Thoracic aorta (tissue), 2 donors: ENCODE measurements at places on chromosomes 6 and 20. TPM values are rescaled to one million over a fixed set of nuclear protein-coding genes. Genes with fewer than 3 reads are reported as not detected.

DNA sequence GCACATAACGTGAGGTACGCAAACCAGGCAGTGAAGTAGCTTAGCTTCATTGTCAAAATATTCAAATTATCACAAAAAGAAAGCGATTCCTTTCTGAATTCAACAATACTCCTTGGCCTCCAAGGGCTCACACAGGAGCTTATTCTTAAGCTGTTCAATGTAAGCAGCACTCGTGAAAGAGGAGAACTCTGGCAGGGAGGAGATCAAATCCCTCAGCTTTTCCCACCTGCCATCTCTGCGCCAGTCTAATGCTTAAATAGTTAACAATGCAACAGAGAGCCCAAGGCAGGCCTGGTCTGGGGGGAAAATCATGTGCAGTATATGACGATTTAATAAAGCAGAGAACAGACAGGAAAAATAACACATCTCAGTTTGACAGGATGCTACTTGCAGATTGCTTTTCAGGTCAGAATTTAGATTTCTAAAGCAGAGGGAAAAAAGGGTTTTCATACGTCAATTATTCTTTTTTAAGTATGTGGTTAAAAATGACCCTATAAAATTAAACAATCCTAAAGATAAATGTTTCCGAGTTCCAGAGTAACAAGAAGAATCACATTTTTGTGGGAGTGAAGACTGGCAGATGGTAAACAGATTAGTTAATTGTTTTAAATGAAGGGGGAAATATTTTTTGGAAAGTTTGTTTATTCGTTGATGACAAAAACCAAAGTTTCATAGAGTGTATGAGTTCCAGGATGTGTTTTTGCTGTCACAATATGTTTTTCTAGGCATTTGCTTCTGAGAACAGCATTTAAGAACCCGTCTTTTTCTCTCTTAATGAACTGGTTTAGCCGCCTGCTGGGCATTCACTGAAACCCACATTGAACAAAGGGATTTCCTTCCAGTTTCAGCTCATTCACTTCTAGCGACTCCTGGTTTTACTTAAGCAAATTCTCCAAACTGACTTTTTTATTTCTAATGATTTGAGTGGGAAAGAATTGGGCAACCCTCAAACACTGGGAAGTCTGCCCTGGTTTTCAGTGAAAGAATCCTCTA is 45.9 kb downstream of the PLAGL1 start:
- H3K27me3 ChIP-seq = no peaks in the 10 kb centered on the region
- no peaks in the 10 kb centered on the region for H3K36me3 ChIP-seq
- H3K27ac ChIP-seq = no peak overlapping the region
- no peak for DNase-seq

DNA sequence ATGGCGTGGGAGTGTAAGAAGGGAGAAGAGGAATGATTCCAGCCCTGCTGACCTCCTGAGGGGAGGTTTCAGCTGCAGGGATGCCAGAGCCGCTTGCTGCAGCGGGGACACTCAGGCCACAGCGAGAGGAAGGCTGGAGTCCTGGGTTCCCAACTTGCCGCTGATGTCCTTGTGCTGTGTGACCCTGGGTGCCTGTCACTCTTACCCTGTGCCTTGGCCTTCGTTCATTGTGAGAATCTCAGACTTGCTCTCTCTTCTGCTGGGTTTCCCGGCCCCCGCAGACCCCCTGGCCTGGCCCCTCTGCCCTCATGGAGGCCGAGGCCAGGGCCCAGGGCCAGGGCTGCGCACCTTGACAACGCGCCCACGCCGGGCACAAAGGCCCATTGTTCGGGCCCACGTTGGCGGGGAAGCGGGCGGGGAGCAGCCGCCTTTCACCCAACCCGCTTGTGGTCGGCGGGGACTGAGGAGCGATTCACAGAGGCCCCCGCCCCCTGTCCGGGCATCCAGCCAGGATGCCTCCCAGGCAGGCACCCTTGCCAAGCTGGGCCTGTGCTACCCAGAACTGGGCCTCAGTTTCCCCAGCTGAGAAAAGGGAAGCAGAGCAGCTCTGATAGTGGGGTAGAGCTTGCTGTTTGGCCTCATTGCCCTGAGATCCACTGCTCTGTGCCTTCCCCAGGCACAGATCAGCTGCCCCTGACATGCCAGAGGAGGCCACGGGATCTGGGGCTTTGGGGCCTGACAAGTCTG is 52.4 kb downstream of the CEBPB start:
- no peak overlapping the region for H3K27ac ChIP-seq
- H3K36me3 ChIP-seq = no peaks in the 10 kb centered on the region
- no peak overlapping the region for H3K4me3 ChIP-seq
- no peak for DNase-seq
- no peaks in the 10 kb centered on the region for H3K27me3 ChIP-seq

DNA sequence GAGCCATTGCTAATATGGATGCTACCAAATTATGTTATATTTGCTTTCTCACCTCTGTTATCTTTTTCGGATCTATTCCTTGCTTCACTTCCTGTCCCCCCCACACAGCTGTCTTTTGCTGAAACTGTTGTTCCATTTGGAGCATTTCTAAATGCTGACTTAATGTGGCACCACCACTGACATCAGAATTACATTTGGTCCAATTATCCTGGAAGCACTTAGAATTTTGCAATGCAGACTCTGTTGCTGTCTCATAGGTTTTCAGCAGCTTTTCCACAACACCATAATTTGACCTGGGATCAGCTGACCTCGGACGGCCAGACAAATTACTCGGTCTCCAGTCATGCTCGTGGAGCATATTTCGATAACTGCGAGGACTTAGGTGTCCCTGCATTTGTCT is 12.8 kb downstream of the KIAA0408 start:
- H3K4me1 ChIP-seq = no peaks in the 10 kb centered on the region
- no peaks in the 10 kb centered on the region for H3K27me3 ChIP-seq
- H3K27ac ChIP-seq = no peak overlapping the region
- no peak for DNase-seq
- H3K4me3 ChIP-seq = no peak overlapping the region

DNA sequence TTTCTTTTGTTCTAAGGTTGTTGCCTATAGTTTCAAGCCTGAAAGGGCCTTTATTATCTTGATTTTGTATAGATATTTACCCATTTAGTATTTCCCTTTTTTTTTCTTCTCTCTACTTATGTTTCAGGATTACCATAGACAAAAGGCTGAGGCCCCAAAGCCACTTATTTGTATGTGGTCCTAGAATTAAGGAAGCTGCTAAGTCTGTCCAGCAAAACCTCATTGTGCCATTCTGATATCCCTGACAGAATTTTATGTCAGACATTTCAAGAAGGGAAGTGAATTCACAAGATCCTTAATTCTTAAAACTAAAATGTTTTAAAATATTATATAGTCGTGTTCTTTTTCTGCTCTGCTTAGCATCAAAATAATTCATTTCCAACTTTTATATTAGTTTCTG is 6.9 kb downstream of the HAO1 start:
- H3K27ac ChIP-seq = no peak overlapping the region
- H3K4me3 ChIP-seq = no peak overlapping the region
- no peaks in the 10 kb centered on the region for H3K27me3 ChIP-seq
- DNase-seq = no peak

GRCh38 chr6:31794866-31795615 is 511 bp downstream of the VARS1 start:
- DNase-seq = no peak
- no peaks in the 10 kb centered on the region for H3K27me3 ChIP-seq
- peak overlapping the region; percentile 90 for H3K27ac ChIP-seq
- peaks cover 4% of the 10 kb centered on the region for H3K36me3 ChIP-seq
- peak overlapping the region; percentile 93 for H3K4me3 ChIP-seq

- no peak overlapping the region for H3K27ac ChIP-seq
- H3K27me3 ChIP-seq = no peaks in the 10 kb centered on the region
- DNase-seq = no peak
These were observed 47.8 kb downstream of the BICRAL start for GRCh38 chr6:42829561-42830092.

GRCh38 chr6:4017834-4018170 is 61.1 kb downstream of the FAM217A start:
- H3K27me3 ChIP-seq = no peaks in the 10 kb centered on the region
- H3K36me3 ChIP-seq = no peaks in the 10 kb centered on the region
- peaks cover 44% of the 10 kb centered on the region for H3K4me1 ChIP-seq
- peak overlapping the region; percentile 84 for H3K4me3 ChIP-seq
- peak overlapping the region; percentile 97 for H3K27ac ChIP-seq

GRCh38 chr6:27053738-27054137 is 193.8 kb upstream of the PRSS16 start:
- no peaks in the 10 kb centered on the region for H3K4me1 ChIP-seq
- H3K27me3 ChIP-seq = no peaks in the 10 kb centered on the region
- no peak for DNase-seq
- H3K27ac ChIP-seq = no peak overlapping the region
- H3K4me3 ChIP-seq = no peak overlapping the region

- H3K27ac ChIP-seq = no peak overlapping the region
- no peak overlapping the region for H3K4me3 ChIP-seq
- no peaks in the 10 kb centered on the region for H3K4me1 ChIP-seq
- DNase-seq = no peak
- no peaks in the 10 kb centered on the region for H3K36me3 ChIP-seq
These were observed 23.0 kb downstream of the KCNK5 start for GRCh38 chr6:39206250-39206721.

GRCh38 chr6:41042226-41043055 is at the start of gene TSPO2:
TSS of gene TSPO2 (plus strand) at chr6:41042467. CDS start at chr6:41042986, 519 bp downstream.
- H3K27me3 ChIP-seq = no peaks in the 10 kb centered on the region
- DNase-seq = no peak

EPHA7 gene
- 0.14 TPM for total RNA-seq

BMP2 gene
- total RNA-seq = 8.3 TPM

LHFPL5 gene
- total RNA-seq = not detected

VTA1 gene
- 37.3 TPM for total RNA-seq

EPPIN gene
- total RNA-seq = not detected
